ENCODE measurements at places on chromosomes 5 and 9.

- DNase-seq: peak; percentile 13
These were observed 1057.2 kb upstream of the CDH10 start for GRCh38 chr5:25701936-25702335.

GRCh38 chr9:93955111-93955980 lies at the start of gene BARX1:
BARX1 (minus strand) TSS chr9:93955355; CDS start chr9:93955146, 209 bp downstream.
- DNase-seq: peak; percentile 93

DNA sequence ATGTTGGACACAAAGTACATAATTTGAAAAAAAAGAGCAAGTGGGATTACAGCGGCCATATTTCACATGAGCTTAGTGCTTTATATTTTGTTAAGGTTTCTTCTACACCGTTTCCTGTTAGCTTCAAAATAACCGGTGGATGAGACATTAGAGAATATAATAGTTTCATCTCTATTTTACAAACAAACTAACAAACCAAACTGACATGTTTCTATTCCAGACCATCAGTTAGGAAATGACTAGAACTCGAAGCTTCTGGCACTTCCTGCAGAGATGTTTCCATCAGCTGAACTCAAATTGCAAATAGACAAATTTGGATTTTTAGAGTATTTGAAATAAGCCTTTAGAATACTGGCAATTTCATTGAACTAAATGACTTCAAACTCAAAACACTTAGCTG lies 86.5 kb downstream of the MTRR start:
- no peak for DNase-seq

- DNase-seq: no peak
These were observed 99.9 kb downstream of the MACIR start for GRCh38 chr5:103358305-103358995.

- DNase-seq: peak; percentile 71
These were observed 205.0 kb downstream of the CRB2 start for GRCh38 chr9:123561046-123561445.

DNA sequence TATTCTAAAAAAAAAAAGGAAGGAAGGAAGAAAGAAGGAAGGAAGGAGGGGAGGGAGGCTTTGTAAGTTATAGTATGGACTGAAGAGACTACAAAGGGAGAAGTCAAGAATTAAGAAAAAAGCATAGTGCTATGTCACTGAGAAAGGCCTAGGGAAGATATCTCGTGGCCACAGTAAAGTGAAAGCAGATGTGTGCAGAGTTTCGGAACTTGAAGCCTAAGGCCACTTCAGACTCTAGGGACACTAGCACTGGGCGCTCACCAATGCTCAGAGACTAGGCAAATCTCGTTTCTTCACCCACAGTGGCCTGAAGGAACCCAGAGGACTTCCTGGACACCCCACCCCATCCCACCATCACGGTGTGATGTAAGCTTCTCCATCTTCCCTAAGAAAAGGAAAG lies 181.4 kb upstream of the TRPM3 start:
- DNase-seq: no peak

DNA sequence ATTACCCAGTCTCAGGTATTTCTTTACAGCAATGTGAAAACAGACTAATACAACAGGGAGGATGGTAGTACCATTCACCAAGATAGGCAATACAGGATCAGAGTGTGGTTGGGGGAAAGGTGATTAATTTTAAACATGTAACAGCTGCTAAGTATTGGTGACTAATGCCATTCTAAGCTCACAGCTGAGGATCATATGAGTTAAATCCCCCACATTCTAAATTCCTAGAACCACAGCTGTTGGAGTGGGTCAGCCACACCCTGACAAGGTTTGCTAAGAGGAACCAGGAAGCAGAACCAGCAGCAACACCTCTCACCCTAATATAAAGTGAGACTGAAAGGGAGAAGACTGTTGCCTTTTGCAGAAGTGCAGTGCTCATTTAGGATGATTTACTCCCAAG lies 24.8 kb downstream of the HSPB3 start:
- DNase-seq: no peak

DNA sequence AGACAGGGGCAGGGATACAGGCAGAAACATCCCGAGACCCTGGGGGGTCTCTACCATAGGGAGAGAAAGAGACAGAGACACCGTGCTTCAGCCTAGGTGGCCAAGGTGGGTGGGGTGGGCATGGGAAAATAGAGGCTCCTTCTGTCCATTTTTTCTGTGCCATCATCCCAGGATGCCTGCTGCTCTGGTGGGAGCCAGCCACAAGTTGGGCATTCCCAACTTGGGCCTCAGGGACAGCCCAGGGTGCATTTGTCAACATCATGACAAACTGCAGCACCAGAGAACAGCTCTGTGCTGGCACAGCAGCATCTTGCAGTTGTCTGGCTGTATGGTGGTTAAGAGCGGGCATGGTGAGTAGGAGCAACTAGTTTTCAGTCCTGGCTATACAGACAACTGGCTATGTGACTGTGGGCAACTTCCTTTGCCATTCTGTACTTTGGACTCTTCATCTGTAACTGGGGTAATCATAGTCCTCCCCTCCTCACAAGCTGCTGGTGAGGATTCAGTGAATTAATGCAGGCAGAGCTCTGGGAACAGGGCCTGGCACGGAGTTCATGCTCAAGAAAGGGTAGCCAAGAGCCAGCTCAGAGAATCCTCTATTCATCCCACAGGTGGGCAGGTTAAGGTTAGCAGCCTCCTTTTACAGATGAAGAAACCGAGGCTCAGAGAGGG lies 100.4 kb downstream of the RGS3 start:
- no peak for DNase-seq

GRCh38 chr5:89045216-89045615 lies 162.2 kb upstream of the MEF2C start:
- DNase-seq: no peak

DNA sequence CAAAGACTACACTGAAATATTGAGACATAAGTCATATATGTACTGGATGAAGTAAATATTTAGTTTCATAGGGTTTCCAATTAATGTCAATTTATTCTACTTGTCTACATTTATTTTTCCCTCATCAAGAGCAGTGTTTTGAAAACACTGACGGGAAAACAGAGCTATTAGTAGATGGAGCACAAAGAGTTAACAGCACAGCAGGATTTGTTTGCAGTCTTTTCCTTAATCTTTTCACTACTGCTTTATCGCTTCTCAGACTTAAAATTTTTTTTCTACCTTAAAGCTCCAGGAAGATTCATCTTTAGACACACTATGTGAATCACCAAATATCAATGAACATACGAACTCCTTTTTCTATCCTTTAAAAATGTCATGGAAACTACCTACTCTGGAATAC lies 25.6 kb downstream of the PGGT1B start:
- DNase-seq: no peak

All from NCI-H1092 treated with DMSO at 0.1 percent for 48 hours (cell line).